ENCODE measurements at places on chromosomes 12 and 14.

GRCh38 chr12:50003595-50003994, 21.7 kb downstream of the RACGAP1 start:
- DNase-seq: no peak

GRCh38 chr12:129084875-129085826, 231.9 kb downstream of the GLT1D1 start:
- no peak for DNase-seq

DNA sequence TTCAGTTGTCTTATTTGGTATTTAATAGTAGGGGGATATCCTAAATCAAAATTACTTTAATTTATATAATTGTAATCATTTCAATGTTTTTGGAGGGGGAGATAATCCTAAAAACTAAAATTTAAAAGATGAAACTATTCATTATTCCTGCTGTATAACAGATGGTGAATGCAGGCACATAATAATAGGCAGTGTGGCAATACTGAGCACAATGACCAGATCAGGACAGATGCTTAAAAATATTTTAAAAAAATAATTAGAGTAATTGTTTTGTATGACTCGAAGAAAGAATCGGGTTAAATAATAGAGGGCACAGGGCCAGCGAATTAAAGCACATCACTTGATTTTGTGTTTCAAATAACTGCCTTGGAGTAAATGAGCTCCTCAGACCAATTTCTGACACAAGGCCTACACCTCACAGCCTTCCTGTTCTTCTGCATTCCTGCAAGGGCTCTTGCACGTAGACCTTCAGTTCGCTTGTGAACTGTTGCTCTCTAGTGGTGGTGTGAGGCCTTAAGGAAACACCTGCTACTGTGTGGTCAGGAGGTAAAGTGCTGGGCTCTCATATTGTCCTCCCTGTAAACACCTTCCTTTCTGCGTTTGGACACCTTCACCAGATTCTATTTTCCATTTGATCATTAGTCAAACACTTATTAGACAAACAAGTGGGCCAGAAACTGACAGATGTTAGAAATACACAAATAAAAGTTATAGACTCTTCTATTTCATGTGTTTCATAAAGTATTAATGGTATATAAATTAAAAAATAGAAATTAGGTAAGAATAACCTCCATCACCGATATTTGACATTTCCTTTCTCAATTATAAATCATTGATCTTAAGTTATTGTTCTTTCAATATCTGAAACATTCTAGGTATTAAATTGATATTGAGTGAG, 29.3 kb upstream of the KLRF1 start:
- no peak for DNase-seq

- DNase-seq: peak; percentile 57
Observed at GRCh38 chr14:56555921-56556570, 23.6 kb upstream of the TMEM260 start.

DNA sequence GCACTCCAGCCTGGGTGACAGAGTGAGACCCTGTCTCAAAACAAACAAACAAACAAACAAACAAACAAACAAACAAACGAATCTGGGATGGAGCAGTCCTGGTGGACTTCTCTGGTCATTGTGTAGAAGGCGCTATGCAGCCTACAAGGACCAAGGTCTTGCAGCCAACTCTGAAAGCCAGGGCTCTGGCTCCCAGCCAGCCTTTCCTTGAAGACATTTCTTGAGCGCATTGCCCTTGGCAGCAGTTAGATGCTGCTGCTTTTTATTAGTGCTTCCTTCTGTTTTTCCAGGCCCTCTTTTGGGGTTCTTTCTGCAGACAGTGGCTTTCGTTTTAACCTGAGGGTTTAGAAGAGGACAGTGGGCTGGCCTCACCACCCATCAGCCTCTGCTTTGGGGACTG, 20.2 kb downstream of the CCDC177 start:
- DNase-seq: no peak

Data from NCI-H1694 treated with DMSO at 0.1 percent for 48 hours (cell line).